Foreskin fibroblast (primary cell): ENCODE measurements at places on chromosomes 1 and 21.
A peak's percentile ranks its signal among the peaks of the same experiment; 100 is the strongest.

- no peak for DNase-seq
These were observed 44.9 kb downstream of the TRAPPC10 start for GRCh38 chr21:44057055-44057454.

DNA sequence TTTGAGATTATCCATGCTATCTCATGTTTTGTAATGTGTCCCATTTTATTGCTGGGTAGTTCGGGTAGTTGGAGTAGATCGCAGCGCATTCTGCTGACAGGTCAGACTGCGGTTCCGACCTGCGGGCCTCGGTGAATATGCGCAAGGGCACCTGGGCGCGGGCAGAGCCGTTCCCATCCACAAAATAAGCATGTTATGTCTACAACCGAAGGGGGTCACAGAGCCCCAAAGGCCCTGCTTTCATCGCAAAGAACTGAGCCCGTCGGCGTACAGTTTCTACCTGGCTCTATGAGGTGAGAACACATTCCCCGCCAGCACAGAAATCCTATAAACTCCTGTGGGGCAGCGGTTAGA, 88.4 kb downstream of the PRKAB2 start:
- DNase-seq: no peak

DNA sequence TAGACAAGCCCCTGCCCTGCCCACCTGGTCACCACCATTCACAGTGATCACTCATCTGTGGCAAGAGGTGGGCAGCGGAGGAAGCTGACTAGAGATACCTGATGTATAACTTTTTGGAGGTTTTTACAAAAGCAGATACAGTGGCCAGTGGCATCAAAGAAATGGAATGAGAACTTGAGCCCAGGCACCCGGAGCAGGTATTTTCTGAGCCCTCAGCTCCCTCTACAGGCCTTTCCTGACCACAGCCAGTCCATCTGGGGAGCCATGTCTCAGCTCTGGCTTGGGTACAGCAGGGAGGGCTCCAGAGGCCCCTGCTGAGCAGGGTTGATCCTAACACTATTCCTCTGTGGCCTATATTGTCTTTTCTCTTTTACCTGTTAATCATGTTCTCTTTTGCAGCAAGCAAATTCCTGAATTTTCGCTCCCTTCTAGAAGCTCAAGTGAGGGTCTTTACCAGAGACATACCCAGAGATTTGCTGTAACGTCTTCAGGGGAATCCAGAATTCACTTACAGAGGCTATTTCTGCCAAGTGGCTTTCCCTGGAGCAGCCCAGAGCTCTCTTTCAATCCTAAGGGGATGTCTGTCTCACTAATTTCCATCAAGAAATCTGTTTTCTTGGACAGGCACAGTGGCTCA, 27.3 kb downstream of the GPR157 start:
- DNase-seq: peak; percentile 81

GRCh38 chr1:12164210-12164609, 2.6 kb upstream of the TNFRSF1B start:
- DNase-seq: no peak

- no peak for DNase-seq
These were observed 104.2 kb upstream of the CASZ1 start for GRCh38 chr1:10900691-10901090.

DNA sequence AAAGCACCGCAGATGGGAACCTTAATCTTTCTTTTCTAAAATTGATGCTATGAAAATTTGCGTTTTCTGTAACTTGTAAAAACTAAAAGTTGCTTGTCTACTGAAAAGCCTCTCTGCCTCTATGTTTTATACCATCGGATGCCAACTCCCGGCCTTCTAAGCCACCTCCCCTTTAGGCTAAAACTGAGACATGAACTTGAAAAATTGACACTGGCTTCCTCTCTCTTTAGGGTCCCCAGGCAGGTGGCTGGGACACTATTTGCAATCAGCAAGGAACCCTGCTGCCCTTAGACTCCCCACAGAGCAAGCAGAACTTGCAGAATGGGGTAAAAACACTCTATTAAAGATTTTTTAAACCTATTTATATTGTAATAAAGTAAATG, 151.1 kb upstream of the CAMK1G start:
- no peak for DNase-seq
